ENCODE measurements at places on chromosomes 6 and 20.

DNA sequence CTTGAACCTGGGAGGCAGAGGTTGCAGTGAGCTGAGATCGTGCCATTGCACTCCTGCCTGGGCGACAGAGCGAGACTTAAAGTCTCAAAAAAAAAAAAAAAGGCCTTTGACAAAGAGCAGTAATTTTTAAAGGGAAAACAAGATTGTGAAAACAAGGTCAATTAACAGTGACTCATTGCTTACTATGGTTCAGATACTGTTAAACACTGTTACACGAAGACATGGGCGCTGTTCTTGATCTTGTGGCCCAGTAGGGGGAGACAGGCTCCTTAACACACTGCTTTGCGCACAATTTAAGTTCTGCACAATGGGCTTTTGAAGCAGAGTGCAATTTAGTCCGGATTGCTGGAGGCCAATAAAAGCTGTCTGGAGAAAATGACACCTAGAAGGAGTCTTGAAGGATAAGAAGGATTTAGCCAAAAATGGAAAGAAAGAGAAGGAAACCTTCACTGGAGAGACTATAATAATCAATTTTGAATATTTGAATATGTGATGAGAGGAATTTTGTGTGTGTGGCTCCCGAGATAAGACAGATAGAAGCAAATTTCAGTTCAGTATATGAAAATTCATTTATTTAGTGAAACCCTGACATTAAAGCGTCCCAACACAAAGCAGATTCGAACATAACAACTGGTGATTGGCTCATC, 6.0 kb upstream of the LATS1 start:
- DNase-seq = no peak

GRCh38 chr6:45148711-45149341, 179.3 kb upstream of the RUNX2 start:
- no peak for DNase-seq

- DNase-seq = no peak
Measured at GRCh38 chr20:38043512-38044300, 10.2 kb downstream of the RPRD1B start.

GRCh38 chr20:17683218-17684076, 1.4 kb upstream of the RRBP1 start:
- DNase-seq = no peak

GRCh38 chr20:15792855-15793254, 780.4 kb downstream of the KIF16B start:
- DNase-seq = no peak

DNA sequence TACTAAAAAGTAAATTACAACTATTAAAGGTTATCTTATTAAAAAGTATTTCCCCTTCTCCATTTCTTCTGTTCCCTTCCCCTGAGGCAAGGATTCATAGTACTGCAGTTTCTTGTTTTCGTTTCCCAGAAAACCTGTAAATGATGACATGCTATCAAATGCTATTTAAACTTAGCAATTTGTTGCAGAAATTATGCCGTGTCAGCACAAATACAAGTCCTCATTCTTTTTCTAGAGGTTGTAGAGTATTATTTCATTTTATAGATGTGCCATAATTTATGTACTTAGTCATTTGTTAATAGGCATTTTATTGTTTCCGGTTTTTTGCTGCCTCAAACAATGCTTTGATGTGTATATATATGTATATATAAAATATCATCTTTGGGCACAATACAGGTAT, 268.4 kb downstream of the PLCB1 start:
- no peak for DNase-seq

GRCh38 chr6:72350296-72350881, 271.5 kb upstream of the KCNQ5 start:
- DNase-seq = no peak

- DNase-seq = no peak
Measured at GRCh38 chr6:72709431-72709830, 87.6 kb downstream of the KCNQ5 start.

GRCh38 chr6:108723594-108723993, 124.6 kb upstream of the ARMC2 start:
- DNase-seq = no peak

DNA sequence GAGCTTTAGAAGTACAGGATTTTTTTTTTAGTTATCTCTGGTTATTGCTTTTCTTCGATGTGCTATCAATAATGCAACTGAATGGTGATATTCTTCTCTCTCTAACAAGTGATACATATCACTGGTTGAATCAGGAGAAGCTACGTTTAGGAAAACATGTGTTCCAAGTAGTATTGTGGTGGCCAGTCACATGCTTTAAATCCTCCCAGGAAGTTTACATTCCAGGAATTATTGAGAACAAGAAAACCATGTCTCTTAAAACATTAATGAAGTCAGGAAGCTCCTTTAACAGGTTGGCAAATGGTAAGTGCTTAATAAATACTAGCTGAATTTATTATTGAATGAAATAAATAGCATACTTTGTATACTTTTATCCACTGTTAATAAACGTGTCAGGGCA, 371.1 kb downstream of the BCKDHB start:
- no peak for DNase-seq

DNA sequence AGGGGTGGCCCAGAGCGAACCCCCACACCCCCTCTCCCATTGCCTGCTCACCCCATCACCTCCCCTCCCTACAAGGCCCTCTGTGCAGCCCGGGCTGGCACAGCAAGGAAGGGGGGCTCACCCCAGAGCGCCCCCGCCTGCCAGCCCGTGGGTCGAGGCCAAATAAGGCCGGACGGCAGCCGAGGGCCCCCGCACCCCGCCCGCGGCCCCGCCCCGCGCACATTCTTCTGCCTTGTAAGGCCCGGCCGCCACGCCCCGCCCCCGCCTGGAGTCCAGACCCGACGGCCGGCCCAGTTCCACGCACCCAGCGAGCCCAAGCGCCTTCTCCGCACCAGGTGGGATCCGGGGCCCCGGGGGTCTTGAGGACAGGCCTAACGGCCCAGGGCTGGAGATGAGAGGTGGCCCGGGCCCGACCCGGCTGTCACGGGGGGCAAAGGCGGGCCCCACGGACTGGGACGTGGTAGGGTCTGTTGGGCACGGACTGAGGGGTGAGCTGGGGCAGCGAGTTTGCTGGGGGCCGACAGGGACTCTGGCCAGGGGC, at the start of gene MYL9:
Gene MYL9, plus strand, starts transcription at position 293 of the 541 bp plus-strand sequence. CDS start 3,366 bp downstream, outside the sequence.
- DNase-seq = peak; percentile 87

GRCh38 chr6:152669895-152670294, 27.8 kb upstream of the MYCT1 start:
- DNase-seq = no peak

GRCh38 chr6:25743868-25744267, 10.7 kb upstream of the SLC17A4 start:
- no peak for DNase-seq

GRCh38 chr6:33116417-33116816, 40.6 kb downstream of the HLA-DPB1 start:
- DNase-seq = no peak

DNA sequence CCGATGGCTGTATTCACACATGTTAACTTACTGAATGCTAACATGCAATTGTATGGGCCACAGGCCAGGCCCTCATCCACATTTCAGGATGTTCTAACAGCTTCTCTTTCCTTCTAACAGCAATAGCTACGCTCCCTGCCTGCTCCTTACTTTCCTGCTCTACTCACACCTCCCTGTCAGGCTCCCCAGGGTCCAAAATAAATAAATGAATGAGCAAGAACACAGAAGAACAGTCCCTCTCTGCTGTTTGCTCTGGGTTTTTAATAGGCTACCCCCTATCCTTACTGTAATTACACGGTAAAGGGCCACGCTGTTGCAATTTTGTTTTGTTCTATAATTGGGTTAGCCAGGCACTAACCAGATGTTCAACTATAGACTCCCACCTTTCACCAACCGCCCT, 135.6 kb downstream of the GMDS start:
- no peak for DNase-seq

DNA sequence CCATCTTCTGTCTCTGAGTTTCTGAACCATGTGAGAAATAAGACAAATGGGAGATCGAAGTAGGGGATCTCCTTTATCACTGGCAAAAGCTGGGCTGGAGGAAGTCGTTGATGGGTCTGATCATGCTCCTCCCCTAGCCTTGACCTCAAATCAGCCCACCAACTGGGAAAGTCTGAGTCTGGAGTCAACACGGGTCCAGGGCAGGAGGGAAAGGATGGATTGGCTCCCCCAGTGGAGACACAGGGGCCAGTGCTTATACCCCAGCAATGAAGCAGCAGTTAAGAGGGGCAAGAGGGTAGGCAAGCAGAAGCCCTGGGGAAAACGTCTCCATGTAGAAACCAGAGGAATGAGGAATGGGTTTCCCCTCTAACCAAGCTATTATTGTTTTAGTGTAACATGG, 152.6 kb downstream of the TBC1D7 start:
- DNase-seq = no peak

DNA sequence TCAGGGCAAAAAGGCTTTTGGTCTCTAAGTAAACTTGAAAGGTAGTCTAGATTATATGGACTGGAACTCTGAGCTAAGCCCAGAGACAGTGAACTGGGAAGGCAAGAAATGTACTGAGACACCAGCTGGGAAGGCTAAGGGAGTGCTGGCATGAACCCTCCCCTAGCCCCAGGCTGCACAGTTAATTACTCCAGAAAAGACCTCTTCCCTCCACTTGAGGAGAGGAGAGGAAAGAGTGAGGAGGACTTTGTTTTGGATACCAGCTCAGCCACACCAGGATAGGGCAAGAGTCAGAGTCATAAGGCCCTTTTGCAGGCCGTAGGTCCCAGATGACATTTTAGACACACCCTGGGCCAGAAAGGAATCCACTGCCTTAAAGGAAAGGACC, 84.1 kb upstream of the GJE1 start:
- no peak for DNase-seq

DNA sequence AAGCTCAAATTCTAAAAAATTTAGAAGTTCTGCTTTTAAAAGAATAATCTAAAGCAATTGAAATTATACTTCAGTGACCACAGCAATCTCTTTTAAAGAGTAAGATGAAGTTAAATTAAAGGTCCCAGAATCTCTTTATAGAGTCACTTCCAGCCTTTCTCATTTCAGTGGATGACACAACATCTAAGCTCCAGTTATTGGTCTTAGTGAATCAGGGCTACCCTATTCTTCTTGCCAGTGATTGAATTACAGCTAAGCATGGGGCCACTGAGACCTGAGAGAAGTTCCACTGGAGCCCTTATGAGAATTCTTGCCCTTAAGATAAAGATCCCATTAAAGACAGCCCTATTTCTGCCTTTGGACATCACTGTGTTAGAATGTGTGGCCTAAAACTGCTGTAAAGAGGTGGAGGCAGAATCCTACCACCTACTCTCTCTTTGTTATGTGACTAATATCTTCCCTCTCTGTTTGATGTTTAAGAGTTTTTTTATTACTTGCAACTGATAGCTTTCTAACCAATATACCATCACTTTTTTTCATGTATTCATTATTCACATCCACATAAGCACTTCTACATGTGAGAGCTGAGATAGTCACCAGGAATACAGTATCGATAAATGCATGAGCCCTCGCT, 128.6 kb downstream of the UNC5CL start:
- DNase-seq = no peak

GRCh38 chr20:57082357-57082945, 184.0 kb downstream of the BMP7 start:
- no peak for DNase-seq

- no peak for DNase-seq
Measured at GRCh38 chr6:2063547-2063946, 181.9 kb downstream of the GMDS start.

- DNase-seq = no peak
Measured at GRCh38 chr6:105678516-105678915, 275.6 kb upstream of the PREP start.

- no peak for DNase-seq
Measured at GRCh38 chr6:1143655-1144054, 168.2 kb upstream of the FOXQ1 start.

DNA sequence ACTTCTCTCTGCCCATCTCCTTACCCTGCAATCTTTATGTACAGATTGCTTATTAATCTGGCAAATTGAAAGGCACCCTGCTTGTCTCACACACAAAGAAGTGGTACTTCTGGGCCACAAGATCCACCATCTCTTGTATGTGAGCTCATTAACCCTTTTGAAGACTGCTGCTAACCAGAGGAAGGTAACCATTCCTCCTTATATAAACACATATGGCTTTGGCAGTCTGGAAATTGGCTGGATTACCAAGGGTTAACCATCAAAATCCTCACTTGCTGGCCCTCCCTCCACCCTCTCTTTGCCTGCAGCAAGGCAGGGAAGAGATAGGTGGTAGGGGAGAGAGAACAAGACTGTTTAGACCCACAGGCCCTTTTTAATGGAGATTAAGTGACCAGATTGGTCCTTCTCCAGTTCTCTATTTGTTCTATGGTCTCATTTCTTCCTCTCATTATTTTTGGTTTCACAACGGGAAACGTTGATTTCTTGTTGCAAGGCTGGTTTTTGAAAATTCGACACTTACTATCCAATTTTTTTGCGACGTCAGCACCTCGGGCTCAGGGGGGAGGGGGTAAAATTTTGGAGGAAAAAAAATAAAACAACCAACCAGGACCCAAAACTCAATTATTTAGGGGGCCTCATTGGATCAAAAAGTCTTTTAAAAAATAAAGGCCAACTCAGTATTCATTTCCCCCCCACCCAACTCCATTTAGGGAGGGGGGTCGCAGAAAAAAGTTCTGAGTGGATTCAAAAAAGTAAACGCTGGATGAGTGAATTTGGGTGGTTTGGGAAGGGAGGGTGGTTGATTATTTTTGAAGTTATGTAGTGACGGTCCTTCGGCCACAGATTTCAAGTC, 859 bp downstream of the PPP1R10 start:
- DNase-seq = no peak

GRCh38 chr6:156557251-156557910, 219.8 kb upstream of the ARID1B start:
- no peak for DNase-seq

GRCh38 chr6:10495029-10495428, 26.1 kb upstream of the GCNT2 start:
- DNase-seq = no peak

DNA sequence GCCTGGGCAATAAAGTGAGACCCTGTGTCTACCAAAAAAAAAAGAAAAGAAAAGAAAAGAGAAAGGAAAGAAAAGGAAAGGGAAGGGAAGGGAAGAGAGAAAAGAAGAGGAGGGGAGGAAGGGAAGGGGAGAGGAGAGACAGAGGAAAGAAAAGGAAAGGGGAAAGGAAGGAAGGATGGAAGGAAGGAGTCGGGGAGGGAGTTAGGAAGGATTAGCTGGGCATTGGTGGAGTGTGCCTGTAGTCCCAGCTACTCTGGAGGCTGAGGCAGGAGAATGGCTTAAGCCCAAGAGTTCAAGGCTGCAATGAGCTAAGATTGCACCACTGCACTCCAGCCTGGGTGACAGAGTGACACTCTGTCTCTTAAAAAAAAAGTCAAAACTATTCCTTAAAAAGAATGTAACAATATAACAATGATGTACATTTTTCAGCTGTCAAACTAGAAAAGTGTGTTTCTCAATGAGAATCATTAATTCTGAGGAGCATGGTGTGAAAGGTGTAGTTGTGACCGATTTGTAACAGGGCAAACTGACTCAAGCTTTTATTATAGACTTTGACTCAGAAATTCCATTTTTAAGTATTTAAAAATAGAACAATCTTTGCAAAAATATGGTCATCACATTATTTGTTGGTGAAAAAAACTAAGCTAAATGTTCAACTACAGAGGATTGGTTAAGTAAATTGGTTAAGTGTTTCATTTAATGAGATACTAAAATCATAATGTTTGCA, 14.7 kb downstream of the SNRPB start:
- no peak for DNase-seq
